Gastroesophageal sphincter (tissue), 4 donors: ENCODE measurements at places on chromosomes 2 and 18. TPM values are rescaled to one million over a fixed set of nuclear protein-coding genes. Genes with fewer than 3 reads are reported as not detected.

DNA sequence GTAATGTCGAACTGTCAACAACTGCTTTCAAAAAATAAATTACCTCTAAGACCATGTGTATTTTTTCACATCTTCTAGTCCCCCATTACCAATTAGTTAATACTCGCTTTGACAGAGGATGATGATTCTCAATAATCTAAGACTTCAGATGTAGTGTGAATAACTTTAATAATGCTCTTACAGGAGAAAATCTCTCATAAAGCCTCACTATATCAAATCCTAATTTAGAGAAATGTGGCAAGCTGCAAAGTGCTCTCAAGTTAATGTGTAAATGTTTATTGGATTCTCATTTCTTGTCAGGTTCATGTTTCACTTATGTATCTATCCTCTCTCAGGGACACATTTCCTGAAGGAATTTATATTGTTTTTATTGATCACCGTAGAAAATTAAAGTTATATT is 223.9 kb downstream of the CDH7 start:
- no peak for ATAC-seq

DNA sequence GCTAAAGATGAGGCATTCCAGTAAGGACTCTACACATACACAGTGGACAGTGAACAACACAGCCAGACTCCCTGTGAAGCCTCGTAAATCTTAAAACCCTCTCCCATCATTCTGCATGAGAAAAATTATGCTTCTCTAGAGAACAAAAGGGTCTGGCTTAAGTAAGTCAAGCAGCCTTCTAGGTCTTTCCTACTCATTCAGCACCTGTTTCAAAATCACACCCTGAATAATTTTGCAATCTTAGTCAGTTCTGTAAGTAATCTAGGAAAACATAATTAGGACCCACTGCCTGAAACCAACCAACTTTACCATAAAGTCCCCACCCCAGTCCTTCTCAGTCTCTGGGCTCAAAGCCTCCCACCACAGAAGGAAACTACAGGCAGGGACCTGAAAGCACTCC is 19.7 kb downstream of the IAH1 start:
- no peak for ATAC-seq

- ATAC-seq, result no peak
Observed at GRCh38 chr18:23133860-23134779, 1.2 kb upstream of the CABLES1 start.

- ATAC-seq, result no peak
Observed at GRCh38 chr2:147449323-147449991, 395.4 kb upstream of the ACVR2A start.

DNA sequence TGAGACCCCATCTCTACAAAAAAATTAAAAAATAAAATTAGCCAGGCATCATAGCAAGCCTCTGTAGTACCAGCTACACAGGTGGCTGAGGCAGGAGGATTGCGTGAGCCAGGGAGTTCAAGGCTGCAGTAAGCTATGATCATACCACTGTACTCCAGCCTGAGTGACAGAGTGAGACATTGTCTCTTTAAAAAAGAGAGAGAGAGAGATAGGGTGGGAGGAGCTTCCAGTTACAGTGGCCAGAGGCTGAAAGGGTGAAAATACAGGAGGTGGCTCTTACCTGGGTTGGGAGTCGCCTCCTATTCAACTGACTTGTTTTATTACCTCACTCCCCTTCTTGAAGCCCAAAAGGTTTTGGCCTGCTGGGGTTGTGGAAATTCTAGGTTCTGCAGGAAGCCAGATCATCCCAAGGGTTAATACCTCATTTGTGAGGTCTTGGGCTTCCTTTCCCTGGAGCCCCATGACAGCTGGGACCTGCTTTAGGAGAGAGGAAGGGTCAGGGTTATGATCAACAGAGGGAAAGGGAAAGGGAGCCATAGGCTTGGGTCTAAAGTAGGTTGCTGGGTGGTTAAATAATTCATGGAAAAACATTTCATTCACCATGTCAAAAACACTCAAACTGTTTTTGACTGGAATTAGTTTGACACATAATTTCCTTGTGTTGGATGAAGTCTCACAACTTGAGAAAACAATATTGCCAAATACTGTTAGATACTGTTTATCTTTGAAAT is 17.4 kb downstream of the DYNC2LI1 start:
- ATAC-seq, result no peak

DNA sequence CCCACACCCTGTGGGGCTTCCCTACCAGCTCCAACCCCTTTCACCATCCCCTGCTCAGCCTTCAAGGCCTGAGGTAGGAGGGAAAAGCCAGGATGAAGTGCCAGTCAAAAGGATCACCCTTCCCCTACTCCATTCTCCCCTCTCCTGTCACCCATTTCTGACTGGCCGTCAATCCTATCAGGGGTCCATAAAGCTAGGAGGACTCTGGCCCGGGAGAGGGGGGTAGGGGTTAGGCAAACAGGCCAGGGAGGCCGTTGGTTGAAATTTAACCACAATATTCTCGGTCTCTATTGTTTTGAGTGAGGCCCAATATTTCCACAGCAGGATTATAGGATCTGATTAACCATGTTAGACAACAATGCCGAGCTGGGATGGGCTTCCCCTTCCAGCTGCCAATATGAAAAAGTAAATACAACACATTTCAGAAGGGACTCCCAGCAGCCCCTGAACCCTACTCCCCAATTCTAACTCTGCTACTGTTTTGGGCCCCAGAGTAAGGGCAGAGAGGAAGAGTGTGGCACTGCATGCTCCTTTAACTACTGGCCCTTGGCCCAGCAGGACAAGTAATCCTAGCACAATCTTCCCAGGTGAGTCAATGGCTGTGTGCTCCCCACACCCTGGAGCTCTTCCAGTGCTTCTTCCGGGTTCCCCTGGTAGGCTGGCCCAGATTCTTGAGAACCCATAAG is 10.6 kb upstream of the IHH start:
- ATAC-seq, result no peak

Gene GEN1
- total RNA-seq, result 2.1 TPM

Gene MREG
- 0.62 TPM for total RNA-seq

Gene TM4SF20
- not detected for total RNA-seq
